ENCODE measurements at places on chromosomes 7 and 10.

DNA sequence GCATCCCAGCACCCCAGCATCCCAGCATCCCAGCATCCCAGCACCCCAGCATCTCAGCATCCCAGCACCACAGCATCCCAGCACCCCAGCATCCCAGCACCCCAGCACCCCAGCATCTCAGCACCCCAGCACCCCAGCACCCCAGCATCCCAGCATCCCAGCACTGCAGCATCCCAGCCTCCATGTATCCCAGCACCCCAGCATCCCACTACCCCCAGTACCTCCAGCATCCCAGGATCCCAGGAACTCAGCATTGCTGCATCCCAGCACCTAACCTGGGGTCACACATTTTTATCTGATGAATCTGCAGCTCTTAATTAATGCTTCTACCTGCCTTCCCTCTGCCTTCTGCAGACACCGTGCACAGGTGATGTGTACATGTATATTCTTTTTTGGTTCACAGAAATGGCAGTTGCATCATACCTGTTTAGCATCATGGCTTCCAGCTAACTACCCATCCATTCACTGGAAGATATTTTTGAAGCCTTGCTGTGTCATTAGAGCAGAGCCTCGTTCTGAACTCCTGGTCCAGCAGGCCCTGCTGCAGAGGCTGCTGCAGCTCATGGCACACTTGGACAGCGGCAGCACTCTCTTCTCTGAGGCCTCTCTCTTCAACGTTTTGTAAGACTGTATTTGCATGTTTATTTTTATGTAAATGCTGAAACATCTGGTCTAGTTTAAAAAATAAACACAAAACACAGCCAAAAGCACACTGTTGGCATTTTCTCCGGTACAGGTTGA is 4.6 kb upstream of the CFAP46 start:
- no peak for DNase-seq

- peak; percentile 60 for DNase-seq
Measured at GRCh38 chr7:141073641-141074161, at the start of gene TMEM178B. TMEM178B (plus strand) TSS chr7:141074064.

GRCh38 chr10:130254243-130254642 is 118.1 kb downstream of the GLRX3 start:
- no peak for DNase-seq

- no peak for DNase-seq
Measured at GRCh38 chr7:55132890-55133551, 114.2 kb downstream of the EGFR start.

DNA sequence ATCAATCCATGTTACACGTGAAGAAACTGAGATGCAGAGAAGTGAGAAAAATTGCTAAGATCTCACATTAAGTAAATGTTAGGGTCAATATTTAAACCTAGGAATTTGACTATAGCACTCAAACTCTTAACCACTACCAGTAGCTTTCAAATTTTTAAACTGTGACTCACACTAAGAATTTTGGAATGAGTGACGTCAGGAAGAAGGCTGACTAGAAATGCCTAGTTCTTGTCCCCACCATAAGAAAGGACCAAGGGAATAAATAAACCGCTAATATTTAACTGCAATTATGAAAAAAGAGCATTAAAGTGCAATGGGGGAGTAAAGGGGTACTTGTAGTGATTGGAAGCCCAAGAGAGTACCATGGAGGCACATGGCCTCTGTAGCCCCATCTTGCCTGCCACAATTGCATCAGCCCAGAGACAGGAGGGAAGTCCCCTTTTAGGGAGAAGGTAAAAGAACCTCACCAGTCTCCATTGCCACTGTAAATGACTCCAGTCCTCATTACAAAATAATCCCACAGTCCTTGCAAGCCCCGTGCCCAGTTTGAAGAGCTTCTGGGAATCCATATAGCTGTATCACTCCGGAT is 3.5 kb upstream of the AKR1B1 start:
- no peak for DNase-seq

- no peak for DNase-seq
Measured at GRCh38 chr10:106987362-106987761, 177.1 kb downstream of the SORCS1 start.

DNA sequence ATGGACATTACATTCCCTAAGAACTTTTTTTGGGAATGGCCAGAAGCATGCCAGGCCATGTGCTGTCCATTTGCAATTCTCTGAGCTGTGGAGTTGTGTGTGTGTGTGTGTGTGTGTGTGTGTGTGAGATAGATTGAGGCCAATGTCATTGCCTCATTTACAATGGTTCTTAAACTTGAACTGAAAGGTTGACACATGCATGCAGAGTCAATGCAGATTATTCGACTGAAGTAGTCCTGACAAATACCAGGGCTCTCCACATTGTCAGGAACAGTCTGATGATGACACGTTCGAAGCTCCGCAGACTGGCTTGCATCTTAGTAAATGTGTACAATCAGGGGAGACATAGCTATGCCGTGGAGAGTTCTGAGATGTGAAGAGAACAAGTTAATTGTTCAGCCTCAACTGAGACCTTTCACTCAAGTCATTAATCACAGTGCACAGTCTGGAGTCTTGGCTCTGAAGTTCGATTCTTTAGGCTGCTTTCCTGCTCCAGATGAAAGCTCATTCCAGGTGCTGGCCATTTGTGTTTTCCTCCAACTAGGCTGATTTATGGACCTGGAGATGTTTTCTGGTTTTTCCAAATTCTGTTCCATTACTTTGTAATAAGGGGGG is 921.9 kb downstream of the LRMDA start:
- no peak for DNase-seq

DNA sequence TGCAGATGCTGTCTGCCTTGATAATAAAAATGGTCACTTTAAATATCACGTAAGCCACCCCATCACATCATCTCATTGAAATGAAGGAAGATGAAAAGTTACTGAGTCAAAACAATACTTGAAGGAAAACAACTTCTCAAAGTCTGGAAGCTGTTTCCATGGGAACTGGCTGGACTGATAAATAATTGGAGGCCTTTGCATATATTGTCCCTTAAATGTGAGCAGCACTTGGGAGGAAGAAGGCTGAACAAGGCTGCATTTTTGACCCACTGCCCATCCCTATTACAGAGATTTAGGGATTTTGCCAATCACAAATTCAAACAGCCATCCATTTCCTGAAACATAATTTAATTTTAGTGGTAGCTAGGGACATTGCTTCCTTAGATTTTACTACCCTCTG is 18.2 kb upstream of the MAGI2 start:
- DNase-seq, result no peak

DNA sequence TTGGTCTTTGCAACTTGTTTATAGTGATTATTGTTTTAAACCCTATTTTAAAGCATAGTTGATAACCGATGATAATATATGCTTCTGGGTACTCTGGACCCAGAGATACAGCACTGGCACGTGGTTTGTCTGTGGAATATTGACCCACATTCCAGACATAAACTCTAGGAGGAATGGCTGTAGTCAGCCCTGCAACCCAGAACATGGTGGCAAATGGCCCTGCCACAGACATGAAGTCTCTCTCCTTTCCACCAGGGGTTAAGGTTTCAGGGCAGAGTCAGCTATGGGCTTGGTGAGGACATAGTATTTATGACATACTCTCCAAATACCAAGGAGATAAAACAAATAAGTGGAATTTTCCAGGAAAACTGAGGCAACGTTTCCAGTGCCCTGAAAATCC is 83.6 kb downstream of the NAMPT start:
- no peak for DNase-seq

DNA sequence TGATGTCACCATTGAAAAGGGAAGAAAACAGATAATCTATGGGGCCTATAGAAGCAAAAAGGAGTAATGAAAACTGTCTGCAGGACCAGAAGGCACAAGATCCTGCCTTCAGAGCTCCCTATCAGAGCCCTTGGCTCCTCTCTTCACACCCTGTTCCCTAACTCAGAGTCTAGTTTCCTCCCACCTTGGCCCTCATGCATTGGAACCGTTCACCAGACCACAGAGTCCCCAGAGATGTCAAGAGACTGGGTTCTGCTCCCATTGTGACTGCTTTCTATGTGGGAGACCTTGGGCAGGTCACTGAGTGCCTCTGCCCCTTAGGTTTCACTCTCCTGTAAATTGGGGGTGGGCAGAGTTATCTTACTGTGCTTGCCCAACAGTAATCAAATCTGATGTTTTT is 80.1 kb upstream of the RPA3 start:
- no peak for DNase-seq

- no peak for DNase-seq
Measured at GRCh38 chr7:147857152-147858140, 733.1 kb upstream of the C7orf33 start.

DNA sequence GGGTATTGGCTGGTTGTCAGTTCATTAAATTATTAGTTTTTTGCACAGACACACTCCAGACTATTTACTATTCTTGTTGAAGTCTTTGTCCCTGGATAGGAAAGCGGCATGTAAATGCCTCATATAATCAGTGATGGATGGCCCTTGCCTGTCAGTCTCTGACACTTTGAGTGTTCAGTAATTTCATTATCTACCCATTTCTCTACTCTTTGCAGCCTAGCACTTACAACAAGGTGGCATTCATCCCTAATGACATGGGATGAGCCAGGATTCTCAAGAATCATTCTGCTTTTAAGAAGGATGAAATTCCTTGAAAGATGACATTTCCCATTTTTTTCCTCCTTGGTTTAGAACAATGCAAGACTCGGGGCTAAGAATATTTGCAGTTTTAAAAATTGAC is 155.7 kb downstream of the SORCS3 start:
- no peak for DNase-seq

DNA sequence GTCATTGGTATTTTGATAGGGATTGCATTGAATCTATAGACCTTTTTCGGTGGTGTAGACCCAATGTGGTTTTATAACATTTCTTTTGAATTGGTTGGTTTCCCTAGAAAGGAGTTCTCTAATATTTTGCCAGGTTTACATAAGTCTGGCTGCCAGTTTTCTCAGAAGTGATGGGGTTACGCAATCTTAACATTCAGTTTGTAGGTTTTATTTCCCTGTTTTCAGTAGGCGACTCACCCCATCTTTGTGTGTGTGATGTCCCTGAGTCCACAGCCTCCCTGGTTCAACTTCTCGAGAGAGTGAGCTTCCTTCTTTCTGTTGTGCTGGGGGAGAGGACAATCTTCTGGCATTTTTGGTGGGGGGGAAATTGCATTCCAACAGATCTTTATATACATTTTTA is 9.6 kb upstream of the KIF5B start:
- no peak for DNase-seq

- DNase-seq, result no peak
Measured at GRCh38 chr7:31497516-31497915, 16.4 kb upstream of the ITPRID1 start.

DNA sequence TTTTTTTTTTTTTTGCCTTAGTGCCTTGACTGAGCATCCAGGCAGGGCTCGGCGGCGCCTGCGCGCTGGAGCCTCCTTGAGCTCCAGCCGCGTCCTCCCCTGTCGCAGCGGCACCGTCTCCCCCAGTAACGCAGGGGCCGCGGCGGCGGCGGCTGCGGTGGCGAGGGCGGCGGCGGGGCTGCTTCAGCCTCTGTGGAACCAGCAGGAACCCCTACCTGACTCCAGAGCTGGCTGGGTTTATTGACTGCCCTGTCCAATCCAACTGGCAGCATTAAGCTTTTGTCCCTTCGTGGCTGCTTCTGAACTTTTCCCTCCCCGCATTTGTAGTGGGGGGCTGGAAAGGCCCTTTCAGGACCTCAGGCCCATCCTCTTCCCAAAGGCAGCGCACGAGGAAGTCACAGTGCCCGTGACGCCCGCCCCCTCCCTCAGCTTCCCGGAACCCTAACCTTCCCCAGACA is at the start of gene GPR85:
Gene GPR85 (minus strand): TSS at position 397 of the 458 bp plus-strand sequence. CDS start 2,106 bp downstream, outside the sequence.
- peak; percentile 80 for DNase-seq

- DNase-seq, result no peak
Measured at GRCh38 chr10:44898665-44899064, 12.5 kb upstream of the TMEM72 start.

DNA sequence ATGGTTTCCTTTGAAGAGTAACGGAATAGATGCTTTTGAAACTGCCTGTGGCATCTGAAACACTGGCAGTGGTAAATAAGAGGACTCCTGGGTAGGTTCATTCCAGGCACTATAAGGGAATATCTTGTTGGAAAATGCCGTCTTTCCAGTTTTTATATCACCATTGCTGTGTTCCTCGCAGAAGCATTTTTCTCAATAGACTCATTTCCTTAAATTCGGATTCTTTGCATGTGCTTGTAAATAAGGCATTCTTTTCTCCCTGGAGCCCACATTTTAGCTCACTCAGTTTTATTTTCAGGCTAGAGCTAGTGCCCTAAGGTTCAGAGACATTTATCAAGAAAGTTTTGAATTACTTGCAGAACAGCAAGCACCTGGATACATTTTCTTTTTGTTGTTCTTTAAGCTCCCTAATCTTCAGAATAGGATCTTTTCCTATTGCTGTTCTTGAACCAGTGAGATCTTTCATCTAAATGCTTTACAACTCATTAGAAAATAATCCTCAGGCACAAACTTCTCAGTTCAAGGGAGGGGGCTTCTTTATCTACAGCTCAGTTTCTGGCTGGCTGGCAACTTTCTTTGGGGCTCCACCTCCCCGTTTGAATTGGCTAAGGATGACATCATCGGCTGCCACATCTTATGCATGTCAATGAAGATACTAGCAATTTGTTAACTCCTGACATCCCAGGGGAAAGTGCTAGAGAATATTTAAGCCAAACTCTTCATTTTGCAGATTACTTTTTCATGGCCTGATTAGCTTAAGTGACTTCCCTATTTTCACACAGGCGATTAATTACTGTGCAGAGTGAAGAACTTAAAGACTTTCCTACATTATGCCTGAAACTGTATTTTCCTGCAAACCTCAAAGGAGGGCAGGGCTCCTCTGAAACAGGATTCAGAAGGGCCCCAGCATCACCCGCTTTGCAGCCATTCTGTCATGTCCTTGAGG is 133.7 kb upstream of the RSU1 start:
- DNase-seq, result peak; percentile 39

GRCh38 chr10:70462349-70462984 is 16.1 kb upstream of the PALD1 start:
- DNase-seq, result no peak

DNA sequence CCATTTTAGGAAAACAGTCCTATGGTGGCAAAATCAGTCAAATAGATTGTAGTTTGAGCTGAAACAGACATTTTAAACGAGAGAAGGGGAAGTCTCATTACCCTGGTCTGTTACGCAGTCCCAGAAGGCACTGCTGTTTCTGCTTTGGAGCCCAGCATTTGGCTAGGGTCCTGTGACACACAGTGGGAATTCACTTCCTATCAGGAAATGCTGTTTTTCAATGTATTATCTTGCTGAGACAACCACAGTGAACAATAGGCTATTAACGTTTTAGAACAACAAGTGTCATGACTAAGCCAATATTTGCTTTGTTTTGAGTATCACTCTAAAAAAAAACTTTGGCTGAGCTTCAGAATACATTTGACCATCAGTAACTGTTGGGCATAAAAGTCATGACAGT is 74.1 kb downstream of the ADD3 start:
- no peak for DNase-seq

GRCh38 chr7:14859267-14859666 is 43.3 kb downstream of the DGKB start:
- DNase-seq, result no peak

- DNase-seq, result no peak
Measured at GRCh38 chr10:124066126-124066700, 27.2 kb downstream of the CHST15 start.

GRCh38 chr10:31508234-31508633 is 189.2 kb downstream of the ZEB1 start:
- no peak for DNase-seq

- DNase-seq, result no peak
Measured at GRCh38 chr10:92847202-92847864, 987 bp upstream of the EXOC6 start.

GRCh38 chr10:102396317-102396650 is 779 bp downstream of the NFKB2 start:
- no peak for DNase-seq

Data from HEK293T (cell line).